ENCODE measurements at places on chromosomes 11 and 22. TPM values are rescaled to one million over a fixed set of nuclear protein-coding genes. Genes with fewer than 3 reads are reported as not detected.
A peak's percentile ranks its signal among the peaks of the same experiment; 100 is the strongest.

DNA sequence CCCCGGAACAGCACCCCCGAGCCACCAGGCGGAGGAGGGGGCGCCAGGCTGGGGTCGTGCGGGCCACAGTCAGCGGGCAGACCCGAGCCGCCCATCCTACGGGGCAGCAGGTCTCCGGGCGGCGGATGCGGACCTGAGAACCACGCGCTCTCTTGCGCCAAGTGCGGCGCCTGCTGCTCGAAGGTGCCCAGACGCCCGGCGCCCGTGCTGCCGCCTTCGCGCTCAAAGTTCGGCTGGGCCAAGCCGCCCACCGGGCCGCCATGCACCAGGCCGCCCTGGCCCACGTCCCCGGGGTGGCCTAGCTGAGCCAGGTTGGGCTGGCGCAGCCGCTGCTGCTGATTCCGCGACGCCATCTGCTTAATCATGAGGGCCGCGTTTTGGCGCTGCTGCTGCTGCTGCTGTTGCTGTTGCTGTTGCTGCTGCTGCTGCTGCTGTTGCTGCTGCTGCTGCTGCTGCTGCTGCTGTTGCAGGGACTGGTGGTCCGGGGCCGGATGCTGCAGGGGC lies 3.0 kb downstream of the MN1 start:
- DNase-seq: peak; percentile 38

DNA sequence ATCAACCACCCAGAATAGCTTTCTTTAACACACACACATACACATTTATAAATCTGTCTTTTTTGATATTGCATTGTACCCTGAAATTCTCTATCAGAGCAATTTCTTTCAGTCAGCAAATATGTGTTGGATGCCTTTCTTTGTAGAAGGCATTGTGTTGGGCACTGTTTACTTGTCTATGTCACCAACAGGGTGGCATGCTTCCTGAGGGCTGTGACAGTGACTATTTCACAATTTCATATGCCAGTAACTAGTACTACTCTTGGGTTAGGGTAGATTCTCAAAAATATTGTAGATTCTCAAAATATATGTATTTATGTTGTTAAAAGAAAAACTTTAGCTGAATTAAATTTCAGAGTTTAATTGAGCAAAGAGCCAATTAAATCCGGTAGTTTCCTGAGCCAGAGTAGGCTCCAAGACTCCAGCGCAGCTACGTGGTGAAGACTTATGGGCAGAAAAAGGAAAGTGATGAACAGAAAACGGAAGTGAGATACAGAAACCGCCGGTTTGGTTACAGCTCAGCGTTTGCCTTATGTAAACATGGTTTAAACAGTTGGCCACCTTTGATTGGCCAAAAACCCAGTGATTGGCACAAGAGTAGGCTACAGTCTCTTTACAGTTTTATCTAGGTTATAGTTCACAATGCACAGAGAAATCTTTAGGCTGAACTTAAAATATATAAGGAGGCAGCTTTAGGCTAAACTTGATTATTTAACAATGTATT lies 723.3 kb downstream of the NTM start:
- DNase-seq: no peak

DNA sequence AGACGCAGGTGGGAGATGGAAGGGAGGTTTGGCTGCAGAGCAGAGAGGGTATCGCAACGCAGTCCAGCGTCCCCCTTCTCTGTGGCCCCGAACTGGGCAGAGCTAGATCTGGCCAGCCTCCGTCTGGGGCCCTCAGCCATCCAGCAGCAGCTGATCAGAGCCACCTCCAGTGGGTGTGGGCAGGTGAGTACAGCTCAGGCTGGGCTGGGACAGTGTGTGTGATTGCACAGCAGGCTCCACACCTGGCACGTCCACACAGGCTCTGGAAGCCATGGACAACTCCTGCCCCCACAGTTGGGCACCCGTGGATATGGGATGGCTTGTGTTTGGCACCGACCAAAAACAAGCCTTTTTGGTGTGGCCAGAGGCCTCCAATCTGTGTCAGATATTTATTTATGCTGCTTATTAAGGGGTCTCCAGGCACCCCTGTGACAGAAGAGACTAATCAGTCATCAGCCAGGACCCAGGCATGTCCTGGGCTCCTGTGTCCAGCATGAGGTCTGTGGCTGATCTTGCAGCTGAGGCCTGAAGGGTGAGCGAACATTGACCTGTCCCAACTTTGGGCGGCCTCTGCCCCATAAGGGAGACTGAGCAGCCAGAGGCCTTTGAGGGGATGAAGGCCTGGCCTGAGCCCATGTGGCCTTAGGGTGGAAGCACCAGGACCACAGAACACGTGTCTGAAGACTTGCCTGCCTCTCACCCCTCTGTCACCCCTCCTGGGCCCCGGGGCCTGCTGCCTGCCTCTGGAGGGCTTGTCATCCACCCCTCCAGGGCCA lies 18.6 kb downstream of the POLR3H start:
- no peak for DNase-seq

- peak; percentile 75 for DNase-seq
Observed at GRCh38 chr11:15127341-15127740, 12.6 kb downstream of the INSC start.

The SLC1A2 gene
- 23.6 TPM for total RNA-seq

The KRTAP5-5 gene
- not detected for total RNA-seq

The MS4A15 gene
- not detected for total RNA-seq

The RIC3 gene
- total RNA-seq: not detected

GRCh38 chr11:28715726-28716125 lies 607.5 kb downstream of the METTL15 start:
- DNase-seq: no peak

DNA sequence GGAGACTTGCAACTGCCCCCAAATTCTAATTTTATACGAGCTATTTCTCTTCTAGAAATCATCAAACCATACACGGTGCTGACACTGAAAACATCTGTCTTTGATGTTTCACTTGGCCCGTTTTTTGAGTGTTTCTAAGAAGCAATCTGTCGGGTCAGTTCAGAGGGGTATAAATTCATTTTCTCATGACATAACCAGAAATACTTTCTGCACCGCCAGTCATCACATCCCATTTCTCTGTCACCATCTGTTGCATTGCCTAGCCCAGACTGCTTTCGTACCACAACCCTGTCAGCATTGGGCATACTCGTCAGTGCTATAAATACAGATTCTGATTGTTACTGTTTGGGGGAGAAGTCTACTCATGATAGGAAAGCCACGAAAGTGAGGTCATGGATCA lies 63.1 kb upstream of the CCDC90B start:
- DNase-seq: no peak

DNA sequence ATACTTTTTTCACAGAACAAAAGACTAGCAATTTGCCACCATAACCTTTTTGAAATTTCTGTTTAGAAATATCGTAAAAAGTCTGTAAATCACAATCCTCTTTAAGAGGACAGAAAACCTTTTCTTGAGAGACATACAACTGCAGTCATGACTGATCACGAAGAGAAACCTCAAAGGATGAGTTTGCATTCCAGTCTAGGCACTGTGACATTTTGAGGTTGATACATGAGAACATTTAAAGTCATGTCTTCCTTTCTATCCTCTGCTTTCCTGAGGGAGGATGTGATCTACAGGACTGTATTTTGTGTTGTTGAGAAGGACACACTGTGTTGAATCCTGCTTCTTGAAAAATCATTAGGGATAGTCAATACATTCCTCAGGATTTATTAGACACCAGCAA lies 476.7 kb upstream of the CCDC179 start:
- DNase-seq: no peak

The CARD16 gene
- 11.5 TPM for total RNA-seq

DNA sequence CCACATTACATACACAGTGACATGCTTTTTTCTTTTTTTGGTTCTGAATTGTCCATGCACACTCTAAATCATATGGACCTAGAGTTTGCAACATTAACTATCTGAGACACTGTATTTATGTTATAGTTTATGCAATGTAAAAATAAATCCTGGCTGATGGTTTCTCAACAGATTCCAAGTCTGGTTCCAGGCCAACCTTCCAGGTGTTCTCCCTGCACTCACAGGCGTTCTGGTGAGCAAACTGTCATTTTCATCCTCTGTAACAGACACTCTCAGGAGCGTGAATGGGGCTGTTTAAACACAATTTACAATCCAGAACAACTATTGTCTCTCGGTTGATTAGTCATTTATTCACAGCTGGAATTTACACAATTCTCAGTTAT lies 36.5 kb upstream of the ANKK1 start:
- no peak for DNase-seq

The YPEL4 gene
- total RNA-seq: 1.7 TPM

DNA sequence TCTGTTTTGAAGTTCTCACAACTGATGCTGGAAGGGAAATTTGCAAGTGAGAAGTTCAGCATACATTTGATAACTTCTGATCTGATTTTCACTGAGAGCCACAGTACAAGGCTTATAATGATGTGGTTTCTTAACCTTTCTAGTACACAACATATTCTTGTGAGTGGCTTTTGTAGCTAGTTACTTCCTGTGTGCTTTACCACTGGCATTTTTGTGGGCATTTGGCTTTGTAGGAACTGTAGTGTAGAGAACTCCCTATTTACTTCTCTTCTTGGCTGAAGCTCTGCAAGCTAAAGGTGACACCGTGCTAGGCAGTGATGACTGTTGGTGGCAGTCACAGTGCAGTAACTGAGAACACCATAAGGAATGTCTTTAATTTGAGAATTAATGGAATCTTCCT lies 14.9 kb downstream of the USP47 start:
- DNase-seq: no peak

DNA sequence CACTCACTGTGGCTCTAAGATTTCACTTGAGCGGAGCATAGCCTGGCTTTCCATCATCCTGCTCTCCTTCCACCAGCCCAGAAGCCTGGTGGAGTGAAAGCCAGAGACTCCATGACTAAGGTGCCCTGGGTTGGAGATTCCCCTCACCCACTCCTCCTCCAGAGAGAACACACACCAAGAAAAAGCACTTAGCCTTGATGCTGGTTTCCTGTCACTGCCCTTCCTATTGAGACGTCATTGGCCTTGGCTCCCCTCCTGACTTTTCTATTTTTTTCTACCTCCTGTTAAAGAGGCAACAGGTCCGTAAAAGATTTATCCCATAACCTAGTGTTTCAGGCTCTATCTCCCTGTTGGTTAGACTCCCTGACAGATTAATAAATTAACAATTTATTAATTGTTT lies 38.5 kb upstream of the APLNR start:
- DNase-seq: peak; percentile 38

The CYTH4 gene
- 0.72 TPM for total RNA-seq

The CTSW gene
- not detected for total RNA-seq

DNA sequence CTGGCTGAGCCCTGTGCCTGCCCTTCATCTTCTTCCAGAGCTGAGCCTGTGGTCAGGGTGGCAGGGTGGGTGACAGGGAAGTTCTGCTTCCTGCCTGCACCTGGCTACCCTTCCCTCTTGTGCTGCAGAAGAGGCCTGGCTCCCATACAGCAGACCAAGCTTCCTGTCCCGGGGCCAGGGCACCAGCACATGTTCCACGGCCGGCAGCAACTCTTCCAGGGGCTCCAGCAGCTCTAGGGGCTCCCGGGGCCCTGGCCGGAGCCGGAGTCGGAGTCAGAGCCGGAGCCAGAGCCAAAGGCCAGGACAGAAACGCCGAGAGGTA lies 15.0 kb downstream of the ROBO3 start:
- no peak for DNase-seq

The SLC25A22 gene
- total RNA-seq: 17.6 TPM

DNA sequence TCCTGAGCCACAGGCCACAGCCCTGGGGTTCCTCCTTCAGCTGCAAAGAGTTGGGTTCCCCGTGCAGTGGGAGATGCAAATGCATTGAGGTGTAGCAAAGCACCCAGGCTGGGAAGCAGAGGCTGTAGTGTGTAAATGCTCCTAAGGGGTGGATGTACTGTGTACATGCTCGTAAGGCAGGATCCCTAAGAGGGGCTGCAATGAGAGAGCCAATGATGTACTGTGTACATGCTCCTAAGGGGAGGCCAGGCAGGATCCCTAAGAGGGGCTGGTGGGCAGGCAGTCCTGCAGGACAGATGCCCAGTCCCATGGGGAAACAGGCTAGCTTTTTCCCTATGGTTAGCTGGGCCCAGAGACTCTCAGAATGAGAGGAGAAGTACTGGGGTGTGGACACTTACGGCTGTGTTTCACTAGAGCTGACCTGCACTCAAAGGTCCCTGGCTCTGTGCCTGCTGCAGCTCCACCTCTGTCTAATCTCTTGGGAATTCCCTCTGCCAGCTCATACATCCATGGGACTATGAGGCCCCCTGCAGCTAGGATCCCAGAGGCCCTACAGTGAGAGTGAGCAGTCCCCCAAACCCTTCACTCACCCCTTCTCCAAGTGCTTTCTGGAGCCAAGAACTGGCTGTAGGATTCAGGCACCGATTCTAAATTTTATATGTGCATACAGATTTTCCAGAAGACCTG lies 261.9 kb upstream of the LUZP2 start:
- no peak for DNase-seq

The PIM3 gene
- total RNA-seq: 14.1 TPM

DNA sequence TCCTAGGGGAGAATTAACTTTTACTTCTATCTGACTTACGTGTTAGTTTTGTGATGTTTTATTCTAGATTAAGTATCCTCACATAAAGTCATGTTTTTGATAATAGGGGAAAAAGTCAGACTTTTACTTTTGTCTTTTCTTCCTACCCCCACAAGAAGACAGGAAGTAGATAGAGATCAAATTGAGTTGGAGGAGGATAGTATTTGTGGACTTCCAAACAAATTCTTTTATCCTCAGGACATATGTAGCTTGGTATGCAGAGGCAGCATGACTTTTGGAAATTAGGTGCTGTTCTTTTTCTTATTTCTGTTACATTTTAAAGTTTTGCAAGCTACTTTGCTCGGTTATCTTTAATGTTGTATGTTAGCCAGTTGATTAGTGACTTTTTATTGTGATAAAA lies 61.4 kb downstream of the MTMR3 start:
- no peak for DNase-seq

GRCh38 chr22:45503050-45503815 lies 550 bp downstream of the FBLN1 start:
- no peak for DNase-seq

DNA sequence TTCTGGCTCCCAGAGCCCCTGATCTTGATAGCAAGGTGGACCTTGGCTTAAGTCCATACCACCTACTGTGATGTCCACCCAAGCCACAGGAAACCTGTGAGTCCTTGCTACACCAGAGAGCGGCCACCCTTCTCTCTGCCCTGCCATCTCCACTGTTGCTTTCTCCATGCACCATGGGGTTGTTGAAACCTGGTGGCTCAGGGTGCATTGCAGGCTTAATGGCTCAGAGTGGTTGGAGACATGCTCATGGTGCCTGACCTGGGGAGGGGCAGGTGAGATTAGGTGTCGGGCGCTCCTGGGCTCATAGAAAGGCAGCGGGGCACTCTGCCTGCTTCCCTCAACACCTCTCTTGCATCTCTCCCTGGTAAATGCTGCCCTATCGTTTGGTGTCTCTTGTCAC lies 25.0 kb upstream of the CACNG2 start:
- no peak for DNase-seq

The KCNE3 gene
- 0.18 TPM for total RNA-seq

- DNase-seq: peak; percentile 72
Observed at GRCh38 chr11:44538375-44539054, 26.9 kb upstream of the CD82 start.

- DNase-seq: no peak
Observed at GRCh38 chr11:1345737-1346513, 36.5 kb upstream of the TOLLIP start.

DNA sequence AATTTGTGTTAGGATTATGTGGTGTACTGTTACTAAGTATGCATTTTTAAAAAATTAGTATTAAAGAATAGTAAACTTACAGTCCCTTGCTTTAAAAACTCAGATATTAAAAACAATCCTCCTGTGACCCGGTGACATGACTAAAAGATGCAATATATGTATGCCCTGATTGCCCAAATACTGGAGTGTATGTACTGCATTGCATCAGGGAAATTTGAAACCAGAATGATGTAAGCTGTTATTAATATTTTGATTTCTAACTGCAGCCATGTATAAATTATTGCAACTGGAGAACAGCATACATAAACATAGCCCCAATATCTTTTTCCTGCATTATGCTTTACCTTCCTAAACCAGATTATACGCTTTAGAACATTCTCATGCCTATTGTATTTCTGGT lies 3.7 kb upstream of the HSPA8 start:
- peak; percentile 76 for DNase-seq

Data from fibroblast of the aortic adventitia (primary cell).